ENCODE measurements at places on chromosomes 3 and 15. TPM values are rescaled to one million over a fixed set of nuclear protein-coding genes. Genes with fewer than 3 reads are reported as not detected.
A peak's percentile ranks its signal among the peaks of the same experiment; 100 is the strongest.

The SI gene
- polyA plus RNA-seq, result not detected

DNA sequence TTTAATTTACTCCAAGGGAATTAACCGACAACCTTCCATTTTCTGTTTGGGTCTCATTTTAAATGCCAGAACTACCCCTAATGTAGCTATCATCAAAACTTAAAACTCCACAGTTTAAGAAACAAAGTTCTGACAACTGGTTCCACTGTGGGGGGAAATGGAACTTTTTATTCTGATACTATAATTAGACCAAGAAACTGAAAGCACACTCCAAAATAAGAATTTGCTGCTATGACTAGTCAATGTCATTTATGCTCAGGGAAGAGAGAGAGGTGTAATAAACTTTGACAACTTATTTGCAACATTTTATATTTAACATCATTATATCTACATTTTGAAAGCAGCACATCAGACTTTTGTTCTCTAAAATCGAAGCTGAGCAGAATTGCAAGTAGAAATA is 169.2 kb downstream of the ANXA2 start:
- DNase-seq, result no peak

- DNase-seq, result no peak
Observed at GRCh38 chr3:47002171-47003055, 22.9 kb downstream of the NBEAL2 start.

The SLC22A14 gene
- 0.66 TPM for polyA plus RNA-seq

The PHLDB2 gene
- 117 TPM for polyA plus RNA-seq

GRCh38 chr3:162034368-162034767 is 537.8 kb downstream of the OTOL1 start:
- DNase-seq, result no peak

DNA sequence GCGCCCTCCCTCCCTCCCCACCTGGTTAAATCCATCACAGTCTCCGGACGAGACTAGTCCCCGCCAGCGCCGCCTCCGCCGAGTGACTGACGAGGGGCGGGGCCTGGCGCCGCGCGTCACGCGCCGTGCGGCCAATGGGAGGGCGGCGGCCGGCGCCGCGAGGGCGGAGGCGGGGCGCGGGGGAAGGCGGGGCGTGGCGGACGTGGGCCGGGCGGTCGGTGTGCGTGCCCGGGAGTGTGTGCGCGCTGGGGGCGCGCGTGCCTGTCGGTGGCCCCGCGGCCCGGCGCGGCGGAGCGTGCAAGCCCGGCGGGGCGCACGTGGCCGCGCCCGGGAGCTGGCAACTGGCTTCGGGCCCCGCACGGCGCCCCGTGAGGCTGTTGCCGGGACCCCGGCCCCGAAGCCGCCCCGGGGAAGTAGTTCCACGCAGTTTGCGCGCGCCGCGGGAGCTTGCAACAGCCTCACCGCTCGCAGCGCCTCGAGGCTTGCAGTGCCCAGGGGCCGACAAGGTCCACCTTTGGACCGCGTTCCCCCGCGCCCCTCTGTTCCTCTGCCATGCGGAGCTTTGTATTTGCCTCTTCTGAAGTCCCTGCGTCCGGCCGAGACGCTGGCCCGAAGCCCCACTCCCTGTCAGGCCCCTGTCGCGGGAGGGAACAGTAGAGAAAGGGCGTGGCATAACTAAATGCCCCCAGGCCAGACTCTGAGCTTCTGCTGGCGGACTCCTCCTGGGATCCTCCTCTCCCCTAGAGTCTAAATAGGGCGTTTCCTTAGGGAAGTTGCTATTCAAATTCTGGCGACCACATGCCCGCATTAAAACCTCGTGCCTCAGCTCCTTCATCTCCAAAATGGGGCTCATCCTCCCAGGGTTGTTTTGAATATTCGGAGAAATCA is 400.9 kb downstream of the SHQ1 start:
- peak; percentile 89 for DNase-seq

- no peak for DNase-seq
Observed at GRCh38 chr3:156477323-156477722, 77.6 kb downstream of the SSR3 start.

- DNase-seq, result no peak
Observed at GRCh38 chr3:168024537-168024941, 71.2 kb downstream of the GOLIM4 start.

- DNase-seq, result no peak
Observed at GRCh38 chr15:63475707-63476106, 28.7 kb upstream of the USP3 start.

DNA sequence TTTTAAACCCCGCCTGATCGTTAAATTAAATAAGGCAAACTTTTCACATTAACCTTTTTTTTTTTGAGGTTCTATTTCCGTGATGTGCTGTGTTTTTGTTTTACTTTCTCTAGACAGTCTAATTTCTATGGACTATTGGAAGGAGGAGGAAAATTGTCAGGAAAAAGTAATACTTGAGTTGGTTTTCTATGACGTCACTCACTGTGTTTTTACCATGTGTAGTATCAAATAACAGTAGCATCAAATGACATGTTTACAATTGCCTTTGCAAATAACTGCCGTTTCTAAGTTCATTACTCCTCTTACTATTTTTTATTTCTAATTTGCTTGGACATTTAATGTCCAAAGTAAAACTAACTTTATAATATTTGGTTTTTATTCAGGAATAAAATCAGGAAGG is 32.3 kb downstream of the MYO1E start:
- DNase-seq, result no peak

DNA sequence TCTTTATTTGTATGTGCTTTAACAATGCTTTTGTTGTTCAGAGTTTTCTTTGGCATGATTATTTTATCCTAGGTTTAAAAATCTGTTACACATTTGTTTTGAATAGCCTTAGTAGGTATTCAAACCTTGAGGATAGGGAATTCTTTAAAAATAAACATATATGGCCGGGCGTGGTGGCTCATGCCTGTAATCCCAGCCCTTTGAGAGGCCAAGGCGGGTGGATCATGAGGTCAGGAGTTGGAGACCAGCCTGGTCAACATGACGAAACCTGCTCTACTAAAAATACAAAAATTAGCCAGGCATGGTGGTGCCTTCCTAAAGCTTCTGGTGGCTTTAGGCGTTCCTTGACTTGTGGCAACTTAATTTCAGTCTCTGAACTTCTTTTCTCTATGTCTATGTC is 743.3 kb upstream of the EPHA6 start:
- DNase-seq, result no peak

DNA sequence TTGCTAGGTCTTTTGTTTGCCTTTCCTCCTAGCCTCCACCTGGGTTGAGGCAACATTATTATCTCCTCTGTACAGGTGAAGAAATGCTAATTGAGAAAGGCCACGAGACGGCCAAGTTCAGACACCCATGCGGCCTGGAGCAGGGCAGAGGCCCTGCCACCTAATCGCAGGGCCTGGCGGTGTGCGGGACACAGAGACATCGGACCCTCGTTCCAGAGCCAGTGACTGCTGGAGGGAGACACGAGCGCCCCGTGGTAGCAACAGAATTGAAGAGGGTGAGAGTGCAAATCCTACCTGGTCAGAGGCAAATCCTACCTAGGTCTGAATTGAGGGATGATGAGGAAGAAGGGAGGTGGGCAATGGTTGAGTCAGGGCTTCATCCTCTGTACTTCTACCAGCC is 113.8 kb upstream of the MEF2A start:
- DNase-seq, result no peak

The MKRN3 gene
- 1.3 TPM for polyA plus RNA-seq

DNA sequence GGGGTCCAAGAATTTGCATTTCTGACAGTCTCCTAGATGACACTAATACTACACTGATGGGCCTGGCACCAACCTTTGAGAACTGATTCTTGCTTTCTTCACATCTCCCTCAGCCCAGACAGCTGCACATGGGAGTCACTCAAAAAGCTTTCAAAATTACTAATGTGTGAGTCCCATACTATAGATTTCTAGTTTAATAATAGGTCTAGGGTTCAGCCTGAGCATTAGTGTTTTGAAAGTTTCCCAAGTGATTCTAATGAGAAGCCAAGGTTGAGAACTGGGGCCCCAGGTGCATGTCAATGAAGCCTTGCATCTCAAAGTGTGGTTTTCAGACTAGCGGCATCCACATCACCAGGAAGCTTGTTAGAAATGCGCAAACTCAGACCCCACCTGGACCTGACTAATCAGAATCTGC is 159.9 kb upstream of the CMC1 start:
- no peak for DNase-seq

The FILIP1L gene
- polyA plus RNA-seq, result 21.7 TPM

DNA sequence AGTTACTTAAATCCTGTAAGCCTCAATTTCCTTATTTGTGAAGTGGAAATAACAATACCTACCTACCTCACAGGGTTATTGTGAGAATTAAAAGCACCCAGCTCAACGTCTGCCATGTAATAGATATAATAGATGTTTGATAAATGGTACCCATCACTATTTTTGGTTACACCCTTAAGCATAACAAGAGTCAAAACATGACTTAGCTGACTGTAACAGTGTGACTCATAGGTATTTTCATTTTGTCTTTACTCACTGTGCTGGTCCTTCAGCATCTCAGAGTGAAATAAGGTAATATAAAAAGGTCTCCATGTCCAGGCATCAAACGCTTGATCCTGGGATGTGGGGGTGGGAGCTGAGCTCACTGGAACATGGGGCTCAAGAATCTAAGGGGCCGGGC is 3.1 kb downstream of the CPLX3 start:
- no peak for DNase-seq

- DNase-seq, result no peak
Observed at GRCh38 chr15:62920682-62921502, 121.7 kb upstream of the TPM1 start.

DNA sequence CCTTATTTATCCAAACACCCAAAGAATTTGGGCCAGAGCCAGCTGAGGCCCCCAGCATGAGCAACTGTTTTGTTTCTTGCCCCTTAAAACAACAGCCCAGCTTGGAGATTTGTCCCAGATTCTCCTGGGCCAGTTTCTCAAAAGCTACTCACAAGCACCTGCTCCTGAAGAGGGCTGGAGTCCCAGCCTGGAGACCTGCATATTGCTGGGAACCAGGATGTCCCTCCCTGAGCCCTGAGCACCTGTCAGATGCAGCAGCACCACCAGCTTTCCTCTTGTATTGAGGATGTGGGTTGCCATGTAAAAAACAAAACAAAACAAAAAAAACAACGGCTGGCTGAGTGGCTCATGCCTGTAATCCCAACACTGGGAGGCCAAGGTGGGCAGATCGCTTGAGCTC is 7.0 kb upstream of the RFT1 start:
- DNase-seq, result no peak

DNA sequence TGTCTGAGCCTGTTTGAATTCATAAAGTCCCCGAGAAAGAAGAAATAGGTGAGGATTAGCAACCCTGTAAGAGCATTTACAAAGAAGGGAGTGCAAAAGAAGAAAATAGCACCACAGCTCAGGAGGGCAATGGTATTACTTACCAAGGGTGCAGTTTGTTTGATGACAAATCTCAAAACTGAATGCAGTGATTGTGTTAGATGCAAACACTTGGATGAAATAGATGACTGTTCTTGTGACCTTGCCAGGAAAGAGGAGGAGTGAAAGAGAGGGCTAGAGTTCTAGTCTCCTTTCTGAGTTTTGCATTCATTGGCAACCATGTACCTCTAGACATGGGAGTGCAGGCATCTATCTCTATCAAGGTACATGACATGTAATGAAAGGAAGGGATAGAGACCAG is 1030.8 kb upstream of the CFAP20DC start:
- no peak for DNase-seq

- no peak for DNase-seq
Observed at GRCh38 chr3:58119186-58119585, 91.6 kb downstream of the DNASE1L3 start.

DNA sequence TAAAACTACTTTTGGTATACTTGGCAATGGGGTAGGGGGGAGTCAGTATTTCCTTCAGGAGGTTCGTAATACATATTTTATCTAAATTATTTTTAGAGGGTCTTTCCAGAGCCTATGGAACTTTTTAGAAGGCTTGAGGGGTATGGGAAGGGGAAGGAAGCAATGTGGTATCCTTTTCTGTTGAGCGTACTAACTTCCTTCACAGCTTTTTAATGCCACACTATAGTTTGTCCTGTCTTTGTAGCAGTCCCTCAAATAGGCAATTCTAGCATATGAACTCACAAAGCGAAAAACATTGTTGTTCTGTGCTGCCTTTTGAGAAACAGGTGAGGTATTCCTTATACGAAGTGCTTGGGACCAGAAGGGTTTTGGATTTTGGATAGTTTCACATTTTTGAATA is 22.3 kb upstream of the P2RY13 start:
- DNase-seq, result no peak

DNA sequence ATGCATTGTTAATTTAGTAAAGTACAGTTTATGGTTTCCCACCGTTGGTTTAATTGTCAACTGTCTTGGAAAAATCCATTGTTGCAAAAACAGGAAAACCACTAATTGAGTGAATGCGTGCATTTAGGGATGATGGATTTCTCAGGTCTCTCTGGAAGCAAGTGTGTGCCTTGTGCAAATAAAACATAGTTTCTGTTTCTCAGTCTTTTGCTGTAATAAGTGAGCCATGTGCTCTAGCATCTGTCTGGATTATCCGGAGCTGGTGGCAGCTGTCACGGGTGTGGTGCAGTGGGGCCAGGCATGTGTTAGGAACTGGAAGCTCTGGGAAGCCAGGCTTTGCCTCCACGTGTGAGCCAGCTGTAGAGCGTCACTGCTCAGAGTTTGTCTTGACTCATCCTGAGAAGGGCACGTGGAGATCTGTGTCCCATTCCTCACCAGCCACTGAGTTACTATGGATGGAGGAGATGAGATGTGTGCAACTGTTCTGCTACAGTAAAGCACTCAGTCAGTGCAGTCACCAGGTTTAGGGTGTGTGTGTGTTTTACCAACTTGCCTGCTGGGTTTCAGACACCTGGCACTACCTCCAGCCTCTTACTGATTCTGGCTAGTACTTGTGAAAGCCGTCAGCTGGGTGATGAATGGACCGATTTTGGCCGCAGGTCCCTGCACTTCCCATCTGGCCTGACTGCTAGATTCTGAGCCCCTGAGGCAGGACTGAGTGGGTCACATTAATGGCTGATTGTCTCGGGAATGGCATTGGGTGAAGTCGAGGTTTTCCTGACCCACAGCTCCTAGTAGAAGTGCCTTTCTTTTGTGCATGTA is 7.2 kb downstream of the APBA2 start:
- DNase-seq, result no peak

The DZIP3 gene
- 38.9 TPM for polyA plus RNA-seq

DNA sequence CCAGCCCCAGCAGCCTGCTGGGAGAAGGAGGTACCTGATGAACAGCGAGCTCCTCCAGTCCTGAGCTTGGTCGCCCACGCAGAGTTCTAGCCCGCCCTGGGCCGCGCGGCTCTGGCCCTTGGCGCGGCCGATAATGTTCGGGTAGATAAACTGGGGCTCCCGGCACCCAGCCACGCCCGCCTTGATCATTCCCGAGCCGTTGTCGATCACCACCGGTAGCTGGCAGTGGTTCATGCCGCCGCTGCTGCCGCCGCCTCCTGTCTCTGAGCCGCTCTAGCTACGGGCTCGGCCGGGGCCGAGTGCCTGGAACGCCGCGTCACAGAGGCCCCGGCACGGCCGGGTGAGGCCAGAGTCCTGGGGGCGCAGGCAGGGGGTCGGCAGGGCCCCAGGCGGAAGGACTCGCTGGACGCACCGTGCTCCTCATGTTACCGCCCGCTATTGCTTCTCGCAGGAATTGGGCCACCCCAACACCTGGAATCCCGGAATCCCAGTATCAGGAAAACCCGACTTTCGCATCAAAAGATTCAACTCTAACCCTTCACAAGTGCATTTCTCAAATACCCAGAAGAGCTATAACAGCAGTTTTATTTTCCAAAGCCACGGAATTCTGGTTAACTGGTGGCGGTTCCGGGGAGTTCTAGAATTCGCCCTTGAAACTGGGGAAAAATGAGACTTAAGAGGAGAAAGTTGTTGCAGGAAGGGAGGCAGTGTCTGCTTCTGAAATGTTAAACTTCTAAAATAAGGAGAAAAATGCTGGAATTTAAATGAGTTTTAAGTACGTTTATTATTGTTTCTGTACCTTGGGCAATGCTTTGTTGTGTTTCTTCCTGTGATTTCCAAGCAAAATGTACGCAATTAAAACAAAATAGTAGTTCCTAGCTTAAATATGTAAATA is at the start of gene ACTRT3:
Gene ACTRT3 (minus strand): TSS at position 275 of the 895 bp plus-strand sequence. CDS start 41 bp downstream, at position 234.
- peak; percentile 52 for DNase-seq

The CD80 gene
- polyA plus RNA-seq, result 0.17 TPM
